ENCODE measurements at places on chromosomes 13 and 19.

GRCh38 chr13:76316998-76317527 lies 569.1 kb downstream of the KCTD12 start:
- no peak for DNase-seq

GRCh38 chr13:46620029-46620428 lies 67.1 kb downstream of the LRCH1 start:
- DNase-seq = no peak

DNA sequence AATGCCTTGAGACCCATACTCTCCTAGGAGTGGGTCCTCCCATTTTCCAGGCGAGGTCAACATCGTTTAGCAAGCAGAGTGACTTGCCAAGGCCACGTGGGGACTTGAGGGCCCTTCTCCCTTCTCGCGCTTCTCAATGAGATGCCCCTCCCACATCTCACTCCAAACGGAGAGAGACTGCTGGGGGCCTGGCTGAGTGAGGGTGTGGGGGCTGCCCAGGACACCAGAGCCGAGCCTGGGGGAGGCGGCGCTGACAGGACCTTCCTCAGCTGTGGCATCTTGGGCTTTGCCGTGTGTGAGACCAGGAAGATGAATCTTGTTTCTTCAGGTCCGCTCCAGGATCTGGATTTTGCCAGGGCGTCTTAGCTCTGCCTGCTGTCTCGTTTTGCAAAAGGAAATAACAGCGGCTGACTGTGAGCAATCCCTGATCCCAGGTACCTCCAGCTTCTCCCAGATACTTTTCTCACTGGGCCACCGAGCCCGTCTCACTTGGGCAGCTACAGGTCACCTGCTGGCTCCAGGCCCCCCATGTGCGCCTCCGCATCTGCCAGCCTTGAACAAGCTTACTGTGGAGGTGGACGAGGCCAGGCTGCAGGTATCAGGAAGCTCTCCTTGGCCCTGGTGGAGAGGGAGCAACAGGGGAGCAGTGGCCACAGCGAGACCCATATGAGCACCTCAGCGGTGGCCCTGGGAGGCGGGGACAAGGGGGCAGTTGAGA lies 6.0 kb downstream of the COX6B2 start:
- DNase-seq = no peak

- DNase-seq = no peak
Observed at GRCh38 chr13:35768551-35768950, 292.1 kb upstream of the MAB21L1 start.

DNA sequence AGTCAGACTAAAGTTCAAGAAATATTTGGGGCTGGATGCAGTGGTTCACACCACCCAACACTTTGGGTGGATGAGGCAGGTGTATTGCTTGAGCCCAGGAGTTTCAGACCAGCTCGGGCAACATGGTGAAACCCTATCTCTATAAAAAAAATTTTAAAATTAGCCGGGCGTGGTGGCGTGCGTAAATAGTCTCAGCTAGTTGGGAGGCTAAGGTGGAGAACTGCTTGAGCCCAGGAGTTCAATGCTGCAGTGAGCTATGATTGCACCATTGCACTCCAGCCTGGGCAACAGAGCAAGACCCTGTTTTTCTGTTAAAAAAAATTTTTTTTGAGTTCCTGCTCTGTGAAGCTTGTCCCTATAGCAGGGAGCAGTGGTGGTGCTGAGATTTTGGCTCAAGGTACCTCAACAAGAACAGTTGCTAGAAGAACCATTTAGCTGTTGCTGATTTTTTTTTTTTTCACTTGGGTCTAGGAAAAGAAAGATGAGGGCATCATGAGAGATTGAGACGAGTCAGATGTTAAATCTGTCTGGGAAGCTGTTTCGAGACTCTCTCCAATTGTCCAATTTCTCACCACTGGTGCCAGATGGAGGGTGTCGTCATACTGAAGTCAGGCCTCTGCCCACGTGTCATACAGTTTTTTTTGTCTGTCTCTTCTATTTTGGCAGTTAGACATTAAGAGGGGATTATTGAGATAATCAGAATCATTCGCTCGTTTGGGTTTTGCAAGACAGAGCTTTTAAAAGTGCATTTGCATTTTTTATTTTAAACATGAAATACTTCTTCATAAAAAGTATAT lies 3.7 kb downstream of the SLC25A42 start:
- no peak for DNase-seq

DNA sequence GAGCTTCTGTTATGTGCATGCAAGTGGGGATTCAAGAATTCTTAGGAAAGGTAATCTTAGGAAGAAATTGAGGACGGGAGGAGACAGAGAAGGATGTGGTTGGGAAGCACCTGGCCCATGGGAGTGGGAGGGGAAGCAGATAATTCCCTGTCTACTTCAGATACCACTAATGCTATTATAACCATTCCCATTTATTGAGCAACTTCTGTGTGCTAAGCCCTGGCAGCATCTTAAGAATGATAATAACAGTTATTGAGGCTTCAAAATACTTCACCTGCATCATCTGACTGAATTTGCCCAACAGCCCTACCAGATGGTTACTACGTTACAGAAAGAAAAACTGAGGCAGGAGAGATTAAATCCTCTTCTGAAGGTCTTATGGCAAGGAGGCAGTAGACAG lies 1.4 kb downstream of the EPS8L1 start:
- no peak for DNase-seq
